LoVo (cell line): ENCODE measurements at places on chromosomes 4 and X.

DNA sequence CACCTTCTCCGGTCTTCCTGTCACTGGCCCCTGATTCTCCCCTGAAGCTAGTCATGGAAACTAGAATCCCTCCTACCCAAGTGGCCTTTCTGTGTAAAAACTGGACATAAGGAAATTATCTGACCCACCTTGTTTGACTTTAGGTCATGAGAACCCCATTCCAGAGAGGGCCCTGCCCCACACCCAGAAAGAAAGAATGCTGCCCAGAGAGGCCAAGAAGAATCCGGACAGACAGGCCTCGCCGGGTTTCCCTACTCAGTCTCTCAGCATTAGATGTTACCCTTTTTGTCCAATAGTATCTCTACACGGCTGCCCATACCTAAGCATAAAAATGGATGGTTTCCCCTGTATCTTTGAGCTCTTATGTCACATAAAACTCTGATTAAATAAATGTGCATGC, 83.3 kb upstream of the HELT start:
- no peak for DNase-seq

GRCh38 chr4:105088110-105088879, 58.4 kb upstream of the TET2 start:
- DNase-seq = peak; percentile 30

DNA sequence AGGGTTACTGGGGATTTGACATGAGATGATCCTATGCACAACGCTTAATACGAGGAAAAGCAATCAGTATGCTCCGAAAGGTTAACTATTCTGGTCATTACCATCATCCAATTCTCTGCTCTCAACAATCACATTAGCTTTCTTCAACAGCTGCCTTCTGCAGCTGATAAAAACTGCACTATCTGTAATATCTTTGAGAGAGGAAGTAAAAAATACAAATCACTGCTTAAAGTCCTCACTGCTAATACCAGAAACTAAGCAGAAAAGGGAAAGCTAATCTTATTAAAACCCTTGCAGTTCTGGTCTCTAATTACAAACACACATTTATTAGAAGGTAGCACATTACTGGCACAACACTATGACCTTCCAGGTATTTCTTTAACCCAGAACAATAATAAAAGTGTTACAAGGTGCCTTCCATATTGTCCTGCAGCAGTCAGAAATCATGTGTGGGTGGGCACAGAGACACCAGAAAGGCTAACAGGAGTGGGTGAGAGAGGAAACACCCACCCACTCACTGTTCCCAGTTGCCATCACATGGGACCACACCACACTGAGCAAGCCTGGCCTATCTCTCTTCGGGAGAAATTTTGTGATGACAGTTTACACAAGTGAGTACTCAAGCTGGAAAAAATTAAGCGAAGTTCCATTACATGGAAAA, 71.0 kb downstream of the RELL1 start:
- DNase-seq = no peak

DNA sequence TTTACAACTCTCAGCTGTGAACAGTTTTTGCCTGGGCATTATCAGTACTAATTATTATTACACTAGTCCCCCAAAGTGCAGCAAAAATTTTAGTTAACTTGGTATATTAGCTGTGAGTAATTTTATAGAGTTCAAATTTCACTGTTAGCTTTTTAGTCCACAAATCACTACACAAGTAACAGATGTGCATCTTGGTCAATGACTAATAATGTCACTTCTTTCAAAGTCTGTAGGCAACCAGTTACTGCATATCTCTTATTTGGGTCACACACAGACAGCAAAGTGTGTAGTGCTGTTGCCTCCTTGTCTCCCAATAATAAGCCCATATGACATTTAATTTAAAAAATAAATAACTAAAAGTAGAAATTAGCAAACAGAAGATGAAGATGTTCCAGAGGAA, 159.9 kb downstream of the SCFD2 start:
- no peak for DNase-seq

- peak; percentile 84 for DNase-seq
Measured at GRCh38 chr4:151324752-151325110, 674 bp downstream of the SH3D19 start.

GRCh38 chrX:72028701-72029470, 102.8 kb downstream of the RTL5 start:
- DNase-seq = no peak

DNA sequence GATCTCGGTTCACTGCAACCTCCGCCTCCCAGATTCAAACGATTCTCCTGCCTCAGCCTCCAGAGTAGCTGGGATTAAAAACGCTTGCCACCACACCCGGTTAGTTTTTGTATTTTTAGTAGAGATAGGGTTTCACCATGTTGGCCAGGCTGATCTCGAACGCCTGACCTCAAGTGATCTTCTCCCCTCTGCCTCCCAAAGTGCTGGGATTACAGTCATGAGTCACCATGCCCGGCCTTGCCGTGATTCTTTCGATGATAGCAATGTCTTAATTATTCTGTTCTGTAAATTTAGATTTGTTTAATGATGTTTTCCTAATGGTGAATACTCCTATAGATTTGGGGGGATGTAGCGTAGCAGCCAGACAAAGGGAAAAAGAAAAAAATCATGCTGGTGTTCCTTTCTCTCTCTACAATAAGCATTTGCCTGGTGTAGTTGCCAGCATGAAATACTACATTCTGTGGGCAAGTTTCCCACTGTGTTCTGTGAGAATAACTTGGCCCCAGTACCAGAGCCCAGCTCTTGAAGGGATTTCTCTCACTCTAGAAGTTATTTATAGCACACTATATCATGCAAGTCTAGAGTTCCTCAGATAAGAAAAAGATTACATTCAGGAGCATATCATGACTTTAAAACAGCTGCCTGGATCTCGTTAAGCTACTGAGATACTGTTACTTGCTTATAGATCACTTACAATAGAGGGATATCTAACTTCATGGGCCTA, 15.4 kb downstream of the NIPAL1 start:
- DNase-seq = peak; percentile 47
